ENCODE measurements at places on chromosomes 13 and 19.

- DNase-seq, result no peak
Observed at GRCh38 chr13:99847318-99847750, 124.2 kb downstream of the ZIC5 start.

- no peak for DNase-seq
Observed at GRCh38 chr13:47897411-47898050, 103.5 kb downstream of the SUCLA2 start.

DNA sequence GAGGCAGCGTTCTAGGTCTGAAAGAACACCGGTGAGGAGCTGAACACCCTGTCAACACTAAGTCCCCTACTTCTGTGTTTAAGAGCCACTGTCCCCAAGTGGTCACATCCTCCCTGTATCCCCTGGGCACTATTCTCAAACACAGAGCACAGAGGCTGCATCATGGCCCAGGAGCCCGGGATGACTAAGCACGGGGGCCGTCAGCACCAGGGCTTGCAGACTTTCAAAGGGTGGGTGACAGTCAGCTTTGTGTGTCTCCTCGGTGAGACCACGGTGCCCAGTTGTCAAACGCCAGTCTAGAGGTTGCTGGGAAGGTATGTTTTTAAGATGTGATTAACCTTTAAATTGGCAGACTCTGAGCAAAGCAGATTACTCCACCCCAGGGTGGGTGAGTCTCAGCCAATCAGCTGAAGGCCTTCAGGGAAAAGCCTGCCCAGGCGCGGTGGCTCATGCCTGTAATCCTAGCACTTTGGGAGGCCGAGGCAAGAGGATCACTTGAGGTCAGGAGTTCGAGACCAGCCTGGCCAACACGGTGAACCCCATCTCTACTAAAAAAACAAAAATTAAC lies 8.0 kb downstream of the MAP2K2 start:
- no peak for DNase-seq

GRCh38 chr19:43610493-43610892 lies 1.4 kb upstream of the SRRM5 start:
- no peak for DNase-seq

- DNase-seq, result no peak
Observed at GRCh38 chr13:106418556-106418955, 116.9 kb downstream of the EFNB2 start.
